ENCODE measurements at places on chromosomes 16 and 17.

DNA sequence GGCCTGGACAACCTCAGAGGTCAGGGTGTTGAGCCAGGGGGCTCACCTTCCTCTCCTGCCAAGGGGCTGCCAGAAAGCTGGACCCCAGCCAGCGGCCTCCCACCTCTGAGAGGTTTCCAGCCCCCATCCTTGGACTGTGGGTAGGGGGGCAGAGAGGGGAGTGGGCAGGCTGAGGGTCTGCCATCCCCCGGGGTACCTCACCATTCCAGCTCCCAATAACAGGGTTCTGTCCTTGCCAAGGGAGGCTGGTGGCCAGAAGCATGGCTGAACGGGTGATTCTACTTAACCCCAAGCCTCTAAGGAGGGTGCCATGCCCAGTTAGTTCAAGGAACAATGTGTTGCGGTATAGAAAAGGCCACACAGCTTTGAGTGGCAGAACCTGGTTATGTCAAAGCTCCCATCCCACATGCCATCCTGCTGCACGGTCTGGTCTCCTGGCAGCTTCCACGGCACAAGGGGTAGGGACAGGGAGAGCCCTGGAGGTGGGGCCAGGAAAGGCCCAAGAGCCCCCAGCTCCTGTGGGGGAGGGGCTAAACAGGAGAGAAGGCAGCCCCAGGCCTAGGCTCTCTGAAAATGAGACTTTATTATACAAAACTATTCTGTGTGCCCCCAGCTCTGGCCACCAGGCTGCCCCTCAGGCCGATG, 19.8 kb downstream of the B9D1 start:
- DNase-seq: peak; percentile 55

- no peak for DNase-seq
These were observed 31.4 kb downstream of the CACNA1H start for GRCh38 chr16:1184156-1184868.

- DNase-seq: no peak
These were observed 1.9 kb downstream of the ZNF652 start for GRCh38 chr17:49359990-49360795.

GRCh38 chr16:70161350-70161749, 12.2 kb upstream of the CLEC18C start:
- DNase-seq: no peak

DNA sequence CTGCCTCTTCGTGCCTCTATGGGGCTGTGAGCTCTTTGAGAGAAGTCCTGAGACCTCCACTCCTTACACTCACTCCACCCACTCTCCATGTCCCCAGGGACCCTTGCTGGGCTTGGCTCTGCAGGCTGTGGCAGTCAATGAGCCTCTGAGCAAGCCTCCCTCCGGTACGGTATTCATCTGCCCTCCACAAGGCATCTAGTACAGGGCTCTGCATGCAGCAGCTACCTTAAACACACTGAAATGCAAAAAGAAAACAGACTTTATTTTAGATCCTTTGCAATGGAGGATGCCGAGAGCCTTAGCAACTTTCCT, 38.9 kb upstream of the SMPD3 start:
- DNase-seq: no peak

- no peak for DNase-seq
These were observed 161.5 kb upstream of the TOX3 start for GRCh38 chr16:52708476-52708875.

DNA sequence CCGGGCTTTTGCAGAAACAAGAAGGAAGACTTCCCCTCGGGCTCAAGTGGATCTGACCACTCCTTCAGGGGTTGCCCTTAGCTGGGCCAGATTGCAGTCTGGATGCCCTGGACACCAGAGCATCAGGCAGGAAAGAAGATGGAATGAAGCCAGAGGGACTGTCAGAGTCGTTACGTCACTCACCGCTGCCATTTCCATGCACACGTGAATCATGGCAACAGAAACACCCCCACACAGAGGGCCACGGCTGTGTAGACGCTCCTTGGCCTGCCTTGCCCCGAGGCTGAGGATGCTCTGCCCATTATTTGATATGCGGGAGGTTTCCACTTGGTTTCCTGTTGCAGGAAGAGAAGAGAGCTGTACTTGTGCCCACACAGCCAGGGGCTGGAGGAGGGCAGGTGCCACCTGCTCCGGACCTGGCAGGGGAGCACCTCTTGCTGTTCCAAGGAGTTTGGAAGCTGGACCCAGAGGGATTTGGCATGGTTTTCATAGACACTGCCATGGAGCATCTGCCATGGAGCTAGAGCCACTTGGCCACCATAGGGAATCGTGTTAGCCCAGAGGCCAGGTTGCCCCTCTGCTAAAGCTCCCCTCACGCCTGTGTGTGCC, 29.4 kb downstream of the RBFOX3 start:
- peak; percentile 97 for DNase-seq

GRCh38 chr17:69577098-69577497, 162.6 kb downstream of the MAP2K6 start:
- DNase-seq: no peak

DNA sequence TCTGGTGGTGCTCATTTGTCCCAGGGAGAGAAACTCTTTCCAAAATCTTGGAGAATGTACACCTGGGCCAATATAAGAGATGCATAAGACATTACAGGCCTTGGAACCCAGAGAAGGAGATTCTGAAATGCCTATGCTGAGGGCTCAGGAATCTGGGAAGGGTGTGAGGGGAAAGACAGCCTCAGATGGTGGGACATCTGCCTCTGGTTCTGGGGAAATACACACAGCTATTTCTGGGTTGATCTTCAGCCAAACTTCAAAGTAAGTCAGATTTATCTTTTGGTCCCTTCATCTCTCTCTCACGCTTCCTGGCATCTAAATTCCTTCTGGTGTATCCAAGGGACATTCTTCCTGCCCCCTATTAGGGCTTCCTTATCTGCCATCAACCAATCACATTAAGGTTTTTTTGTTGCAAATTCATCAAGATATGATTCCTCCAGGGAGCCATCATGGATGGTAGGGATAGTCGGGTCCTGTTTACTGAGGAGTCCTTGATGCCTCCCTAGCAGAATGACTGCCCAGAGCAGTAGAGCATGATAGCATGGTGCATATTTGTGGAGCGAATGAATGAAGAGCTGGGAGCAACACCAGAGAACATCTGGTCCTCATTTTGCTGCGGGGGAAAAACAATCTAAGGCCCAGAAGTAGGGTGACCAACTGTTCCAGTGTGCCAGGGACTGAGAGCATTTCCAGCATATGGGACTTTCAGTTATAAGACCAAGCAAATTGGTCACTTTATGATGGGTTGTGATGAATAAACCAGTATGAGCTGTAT, 35.7 kb upstream of the DYNLL2 start:
- DNase-seq: peak; percentile 19

Data from G401 (cell line).